A549 treated with Hydrocortisone at 1 μM for 4 hours (cell line): ENCODE measurements at places on chromosomes 6 and 20. TPM values are rescaled to one million over a fixed set of nuclear protein-coding genes. Genes with fewer than 3 reads are reported as not detected.

Gene DDO
- 0.08 to 0.16 TPM (median 0.08 TPM) in 5 replicates for total RNA-seq

Gene SPAG4
- total RNA-seq, result 4.8 to 5.8 TPM (median 5.3 TPM) in 5 replicates

Gene DLK2
- 5.6 to 8.1 TPM (median 7.6 TPM) in 5 replicates for total RNA-seq

Gene SLC17A2
- total RNA-seq, result not detected in 5 replicates

Gene KHDRBS2
- not detected in 5 replicates for total RNA-seq

Gene RPRD1B
- 29.9 to 30.8 TPM (median 30.2 TPM) in 5 replicates for total RNA-seq

Gene JPH2
- total RNA-seq, result 4.8 to 7.7 TPM (median 6.0 TPM) in 5 replicates

Gene CCN5
- 26.1 to 39.6 TPM (median 26.8 TPM) in 5 replicates for total RNA-seq

Gene CALHM5
- 0.03 to 0.09 TPM (median 0.06 TPM) in 5 replicates for total RNA-seq
